AG04449 (cell line): ENCODE measurements at places on chromosomes 4 and X.

DNA sequence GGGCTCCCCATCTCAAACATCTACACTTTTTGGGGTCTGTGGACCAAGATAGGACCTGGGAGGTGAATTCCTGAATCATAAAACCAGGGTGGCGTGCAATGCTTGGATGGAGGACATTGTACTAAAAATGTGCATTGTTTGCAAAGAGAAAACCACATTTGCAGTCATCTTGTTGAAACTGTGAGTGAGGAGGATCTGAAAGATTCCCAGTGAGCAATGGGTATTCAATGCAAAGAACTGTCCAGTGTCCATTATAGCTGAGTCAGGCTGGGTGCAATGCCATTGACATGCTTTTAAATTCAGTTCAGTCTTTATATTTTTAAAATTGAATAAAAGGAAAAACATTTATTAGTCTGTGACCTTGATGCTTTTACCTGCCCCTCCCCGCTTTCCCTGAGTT, 215.7 kb downstream of the STK32B start:
- no peak for DNase-seq

GRCh38 chrX:152131525-152131924, 6.9 kb downstream of the MAGEA10 start:
- no peak for DNase-seq

GRCh38 chr4:102599455-102599854, 98.3 kb downstream of the NFKB1 start:
- DNase-seq: no peak

- no peak for DNase-seq
These were observed 24.9 kb upstream of the RNF150 start for GRCh38 chr4:141158219-141158618.

DNA sequence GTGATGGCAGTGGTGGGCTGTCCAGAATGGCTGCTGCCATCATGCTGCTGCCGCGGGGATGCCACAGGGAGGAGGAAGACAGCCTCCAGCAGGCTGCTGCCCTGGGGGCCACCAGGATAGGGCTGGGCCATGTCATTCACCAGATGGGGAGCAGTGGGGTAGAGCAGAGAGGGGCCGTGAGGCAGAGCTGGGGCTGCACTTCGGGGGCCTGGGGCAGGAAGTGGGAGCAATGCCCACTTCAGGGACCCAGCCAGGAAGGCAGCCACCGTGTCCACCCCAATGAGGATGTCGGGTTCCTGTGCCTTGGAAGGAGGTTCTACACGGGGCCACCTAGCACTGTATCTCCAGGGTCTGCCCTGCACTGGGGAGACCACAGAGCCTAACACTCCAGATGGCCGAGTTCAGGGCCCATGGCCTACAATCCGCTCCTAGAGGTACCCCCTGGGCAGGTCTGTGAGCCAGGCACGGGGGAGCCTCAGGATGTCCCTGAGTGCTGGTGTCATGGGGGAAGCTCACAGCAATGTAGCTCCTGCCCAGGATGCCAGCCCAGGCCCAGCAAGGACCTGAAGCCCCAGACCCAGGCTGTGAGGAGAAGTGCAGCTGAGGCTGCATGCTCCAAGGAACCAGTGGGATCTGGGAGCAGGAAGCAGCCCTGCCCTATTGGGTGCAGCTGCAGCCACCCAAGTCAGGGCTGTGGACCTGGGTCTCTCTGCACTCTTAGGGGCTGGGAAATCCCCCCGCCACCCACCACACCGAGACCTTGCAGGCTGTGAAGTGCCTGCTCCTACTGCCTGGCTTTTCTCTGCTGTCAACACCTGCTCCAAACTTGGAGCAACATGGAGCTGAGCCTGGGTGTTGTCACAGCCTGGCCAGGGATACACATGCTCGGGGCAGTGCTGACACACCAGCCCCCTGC, 140.3 kb downstream of the PDHA2 start:
- no peak for DNase-seq

DNA sequence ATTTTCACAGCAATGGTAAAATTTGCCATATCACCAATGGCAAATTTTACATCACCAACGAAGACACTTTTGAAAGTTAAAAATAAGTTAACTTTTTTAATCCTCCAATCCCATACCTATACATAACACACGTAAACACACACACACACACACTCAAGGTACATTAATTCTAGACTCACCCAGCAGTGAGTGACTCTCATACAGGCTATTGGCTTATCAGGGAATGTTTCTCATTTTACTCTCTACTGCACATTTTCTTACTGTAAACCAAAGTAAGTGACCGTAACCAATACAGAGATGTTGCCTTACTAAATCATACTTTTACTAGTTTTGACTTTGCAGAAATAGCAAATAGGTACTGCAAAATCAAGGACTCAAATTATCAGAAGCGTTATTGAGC, 2.3 kb downstream of the VEGFC start:
- no peak for DNase-seq

DNA sequence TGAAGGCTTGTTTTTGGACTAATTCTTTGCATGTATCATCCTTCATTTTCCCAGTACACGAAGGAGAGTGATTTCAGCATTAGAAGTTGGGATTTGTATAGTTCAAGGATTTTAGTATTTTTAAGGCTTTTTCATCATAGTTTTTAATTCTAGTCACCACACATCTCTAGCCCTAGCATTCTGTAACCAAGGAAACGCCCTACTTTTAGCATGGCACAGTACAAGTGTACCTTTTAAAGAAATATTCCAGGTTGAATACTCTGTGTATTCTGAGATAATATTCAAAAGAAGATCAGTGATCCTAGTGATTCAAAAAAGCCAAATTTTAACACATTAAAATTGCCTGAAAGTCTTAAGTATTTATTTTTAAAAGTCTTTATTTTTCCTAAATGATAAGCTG, 150.5 kb downstream of the RAP1GDS1 start:
- no peak for DNase-seq

DNA sequence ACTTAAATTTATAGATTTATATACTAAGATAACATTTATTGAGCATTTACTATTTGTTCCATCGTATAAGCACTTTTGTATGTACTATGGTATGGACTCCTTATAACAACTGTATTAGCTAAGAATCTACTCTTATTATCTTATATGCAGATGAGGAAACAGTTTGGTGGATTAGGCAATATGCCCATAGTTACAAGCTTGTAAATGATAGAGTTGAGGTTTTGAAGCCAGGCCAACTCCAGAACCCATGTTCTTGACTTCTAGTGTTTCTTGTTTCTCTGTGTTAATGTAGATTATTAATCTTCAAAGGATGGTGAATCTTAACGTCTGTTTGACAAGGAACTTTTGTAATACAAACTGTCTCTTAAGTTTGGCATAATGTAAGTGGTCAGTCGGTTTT, 71.3 kb downstream of the STIM2 start:
- no peak for DNase-seq

DNA sequence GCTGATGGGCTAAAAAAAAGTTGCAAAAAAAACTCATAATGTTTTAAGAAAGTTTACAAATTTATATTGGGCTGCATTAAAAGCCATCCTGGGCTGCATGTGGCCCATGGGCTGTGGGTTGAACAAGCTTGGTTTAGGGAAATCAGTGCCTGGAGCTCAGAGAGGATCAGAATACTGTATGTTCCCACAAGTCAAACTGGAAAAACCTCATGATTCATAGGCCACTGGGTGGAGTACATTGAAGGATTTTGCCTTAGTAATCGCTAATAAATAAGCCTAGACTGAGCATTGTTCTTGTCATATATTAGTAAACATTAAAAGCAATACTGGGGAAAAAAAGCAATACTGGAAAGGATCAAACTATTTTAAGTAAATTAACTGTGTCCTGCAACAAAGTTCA, 246.3 kb upstream of the TAPT1 start:
- no peak for DNase-seq

GRCh38 chrX:16333453-16333852, 166.2 kb downstream of the MAGEB17 start:
- no peak for DNase-seq

- DNase-seq: no peak
These were observed at the start of gene TLL1 for GRCh38 chr4:165872461-165873297. TSS of gene TLL1 (plus strand) at chr4:165873237. CDS start at chr4:165873905, 668 bp downstream.

DNA sequence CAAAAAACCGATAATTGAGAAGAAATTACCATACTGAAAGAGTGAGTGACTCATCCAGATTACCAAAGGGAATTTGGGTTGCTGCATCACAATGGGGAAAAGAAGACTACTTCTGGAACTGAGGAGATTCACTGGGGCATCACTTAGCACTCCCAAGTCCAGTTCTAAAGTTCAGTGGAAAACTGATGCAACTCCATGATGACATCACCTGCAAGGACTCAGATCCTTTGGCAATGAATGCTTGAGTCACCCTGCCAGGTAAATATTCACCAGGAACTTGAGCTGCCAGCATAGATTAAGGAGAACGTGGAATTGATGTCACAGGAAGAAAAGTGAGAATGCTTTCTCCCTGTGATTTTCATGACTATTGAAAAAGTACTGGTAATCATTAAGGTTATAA, 32.0 kb upstream of the SMIM10L2A start:
- DNase-seq: no peak

DNA sequence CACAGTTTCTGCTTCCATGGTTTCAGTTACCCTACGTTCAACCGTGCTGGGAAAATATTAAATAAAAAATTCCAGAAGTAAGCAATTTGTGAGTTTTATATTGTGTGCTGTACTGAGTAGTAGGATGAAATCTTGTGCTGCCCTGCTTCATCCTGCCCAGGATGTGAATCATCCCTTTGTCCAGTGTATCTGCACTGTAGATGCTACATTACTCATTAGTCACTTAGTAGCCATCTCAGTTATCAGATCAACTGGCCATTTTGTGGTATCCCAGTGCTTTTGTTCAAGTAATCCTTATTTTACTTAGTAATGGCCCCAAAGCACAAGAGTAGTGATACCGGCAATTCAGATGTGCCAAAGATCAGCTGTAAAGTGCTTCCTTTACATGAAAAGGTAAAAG, 97.9 kb downstream of the COX18 start:
- peak; percentile 75 for DNase-seq

- DNase-seq: no peak
These were observed at the start of gene BCOR for GRCh38 chrX:40097504-40098263. TSS of gene BCOR (minus strand) at chrX:40097958. CDS start at chrX:40077929, 20,029 bp downstream.

DNA sequence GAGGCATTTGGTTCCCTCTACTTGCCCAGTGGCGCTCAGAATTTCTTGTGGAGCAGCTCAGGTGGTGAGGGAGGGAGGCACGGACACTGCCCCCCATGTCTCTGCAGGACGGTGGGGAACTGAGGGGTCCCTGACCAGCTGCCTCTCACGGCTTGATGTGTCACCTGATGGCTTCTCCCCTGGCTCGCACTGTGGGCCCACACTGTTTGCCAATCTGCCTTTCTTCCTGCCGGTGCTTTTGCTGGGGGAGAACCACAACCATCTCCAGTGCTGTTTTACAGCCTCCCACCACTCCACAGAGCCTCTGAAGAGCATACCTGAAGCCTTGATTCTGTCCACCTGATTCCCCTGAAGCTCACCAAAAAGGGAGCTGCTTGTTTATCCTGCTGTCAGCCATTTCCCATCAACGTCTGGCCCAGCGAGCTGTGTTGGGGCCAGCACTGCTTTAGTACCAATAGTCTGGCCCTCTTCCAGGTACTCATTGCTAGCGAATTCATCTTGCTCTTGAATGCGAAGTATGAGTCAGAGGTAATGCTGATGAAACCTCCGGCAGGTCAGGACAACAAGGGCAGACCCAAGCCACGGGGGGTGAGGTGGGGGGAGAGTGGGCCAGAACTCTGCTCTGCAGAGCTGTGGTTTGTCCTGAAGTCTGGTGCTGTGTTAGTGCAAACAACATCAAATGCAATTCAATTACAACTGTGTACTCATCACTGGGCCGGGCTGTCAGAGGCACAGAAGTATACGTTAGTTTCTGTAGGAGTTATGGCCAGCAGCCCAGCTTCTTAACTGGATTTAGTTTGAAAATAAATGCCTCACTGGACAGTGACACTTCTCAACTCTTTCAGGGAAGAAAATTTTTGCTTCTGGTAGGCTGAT, 208.3 kb upstream of the JADE1 start:
- DNase-seq: peak; percentile 82

GRCh38 chrX:46569621-46570020, 3.9 kb upstream of the CHST7 start:
- DNase-seq: no peak

- peak; percentile 99 for DNase-seq
These were observed 293.1 kb downstream of the CAMK2D start for GRCh38 chr4:113468165-113469022.

- no peak for DNase-seq
These were observed 106.6 kb downstream of the SH3RF1 start for GRCh38 chr4:169163947-169164668.

DNA sequence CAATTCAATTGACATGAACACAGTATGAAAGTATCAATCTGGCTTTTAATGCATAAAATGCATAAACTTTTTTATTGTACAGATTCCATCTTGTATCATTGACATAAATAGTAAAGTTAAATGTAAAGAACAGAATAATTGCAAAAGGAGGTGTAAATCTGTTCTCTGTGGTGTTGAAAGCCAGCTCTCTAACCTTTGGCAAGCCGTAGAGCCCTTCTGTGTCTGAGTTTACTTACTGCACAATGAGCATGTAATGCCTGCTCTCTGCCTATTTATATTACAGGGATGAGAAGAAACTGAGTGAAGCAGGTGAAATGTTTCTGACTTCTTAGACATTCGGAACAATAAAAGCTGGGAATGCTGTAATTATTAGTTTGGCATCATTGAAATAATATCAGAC, 389.3 kb upstream of the EPHA5 start:
- DNase-seq: no peak

DNA sequence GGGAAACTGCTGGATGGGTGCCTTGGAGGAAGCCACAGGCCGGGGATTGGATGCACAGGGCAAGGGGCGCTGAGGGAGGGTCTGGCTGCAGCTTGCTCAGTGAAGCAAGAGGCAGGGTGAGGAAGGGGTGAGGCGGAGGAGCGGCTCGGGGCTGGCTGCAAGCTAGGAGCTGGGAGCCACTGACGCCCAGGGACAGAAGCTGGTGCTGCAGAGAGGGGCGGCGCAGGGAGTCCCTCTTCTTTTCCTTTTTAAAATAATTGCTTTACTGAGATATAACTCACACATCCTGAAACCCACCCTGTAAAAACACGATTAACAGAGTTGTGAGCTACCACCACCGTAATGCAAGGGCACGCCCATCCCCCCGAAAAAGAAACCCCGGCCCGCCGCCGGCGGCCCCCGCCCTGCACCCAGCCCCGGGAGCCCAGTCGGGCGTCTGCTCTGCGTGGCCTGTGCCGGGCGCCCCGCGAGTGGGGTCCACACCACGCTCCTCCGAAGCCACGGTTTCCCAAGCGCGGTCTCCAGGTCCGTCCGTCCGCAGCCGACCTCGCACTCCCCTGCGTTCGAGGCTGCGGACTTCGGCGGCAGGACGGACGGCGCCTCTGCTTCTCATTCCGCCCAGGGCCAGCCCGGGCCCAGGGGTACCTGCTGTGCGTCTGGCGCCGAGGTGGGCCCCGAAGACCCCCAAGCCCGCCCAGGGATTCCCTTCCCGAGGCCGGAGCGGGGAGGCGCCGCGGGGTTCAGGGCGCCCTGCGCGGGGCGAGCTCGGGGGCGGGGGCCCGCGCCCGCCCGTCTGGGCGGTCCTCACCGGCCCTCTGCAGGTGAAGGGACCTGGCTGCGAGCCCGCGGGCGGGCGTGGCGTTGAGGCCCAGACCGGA, 866 bp upstream of the UVSSA start:
- DNase-seq: no peak

DNA sequence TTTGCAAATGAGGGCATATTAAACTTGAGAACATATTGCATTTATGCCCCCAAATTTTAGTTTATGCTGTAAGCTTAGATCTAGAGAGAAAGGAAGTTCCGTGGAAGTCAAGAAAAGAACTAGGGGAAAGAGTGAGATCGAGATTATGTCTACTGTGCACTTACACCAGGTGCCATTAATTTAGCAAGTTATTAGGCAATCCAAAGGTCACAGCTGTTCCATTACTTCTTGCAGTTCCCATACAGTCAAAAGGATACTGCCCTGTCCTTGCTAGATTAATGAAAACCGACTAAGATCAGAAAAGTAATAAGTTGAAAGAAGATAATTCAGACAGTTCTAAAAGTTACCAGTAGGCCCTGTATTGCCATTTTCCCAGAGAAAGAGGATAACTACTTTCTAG, 49.3 kb upstream of the SLC7A11 start:
- DNase-seq: no peak
